ENCODE measurements at places on chromosomes 1 and 21. TPM values are rescaled to one million over a fixed set of nuclear protein-coding genes. Genes with fewer than 3 reads are reported as not detected.

NBPF4 gene
- total RNA-seq = 0.16 TPM

C4BPA gene
- total RNA-seq = not detected

RLF gene
- total RNA-seq = 101 TPM

KRTAP19-3 gene
- not detected for total RNA-seq

UTS2 gene
- total RNA-seq = not detected

RGS4 gene
- 1.9 TPM for total RNA-seq

ECM1 gene
- 0.94 TPM for total RNA-seq

PDE9A gene
- 16.7 TPM for total RNA-seq

KCNK2 gene
- 91.9 TPM for total RNA-seq

SLAMF8 gene
- not detected for total RNA-seq

LCE1D gene
- not detected for total RNA-seq

GRCh38 chr1:18681423-18681835, 50.8 kb downstream of the PAX7 start:
- DNase-seq = no peak

GRCh38 chr1:234912548-234913277, 215.9 kb downstream of the TOMM20 start:
- no peak for DNase-seq

DNA sequence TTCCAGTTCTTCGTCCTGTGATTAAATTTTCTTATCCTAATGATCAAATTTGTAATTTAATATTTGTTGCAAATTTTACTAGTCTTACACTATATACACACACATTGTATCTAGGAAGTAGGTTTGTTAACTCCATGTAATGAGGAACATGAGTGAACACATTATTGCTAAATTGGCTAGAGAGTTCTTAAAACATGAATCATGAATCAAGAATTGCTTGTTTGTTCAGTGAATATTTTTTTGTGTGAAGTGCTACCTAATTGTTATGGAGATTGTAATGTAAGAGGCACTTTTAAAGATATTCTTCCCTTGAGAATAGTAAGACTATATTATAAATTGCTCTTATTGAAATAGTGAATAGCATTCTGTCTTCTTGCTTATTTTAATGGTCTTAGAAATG, 4.6 kb downstream of the GPSM2 start:
- DNase-seq = no peak

- DNase-seq = no peak
Measured at GRCh38 chr1:244437086-244437468, 14.6 kb downstream of the ADSS2 start.

- no peak for DNase-seq
Measured at GRCh38 chr1:213268221-213268620, 217.2 kb downstream of the RPS6KC1 start.

GRCh38 chr1:212701910-212702309, 2.3 kb upstream of the BATF3 start:
- no peak for DNase-seq

GRCh38 chr1:173431304-173432045, 45.7 kb upstream of the PRDX6 start:
- peak; percentile 70 for DNase-seq

- no peak for DNase-seq
Measured at GRCh38 chr1:47231301-47232186, 481 bp downstream of the TAL1 start.

DNA sequence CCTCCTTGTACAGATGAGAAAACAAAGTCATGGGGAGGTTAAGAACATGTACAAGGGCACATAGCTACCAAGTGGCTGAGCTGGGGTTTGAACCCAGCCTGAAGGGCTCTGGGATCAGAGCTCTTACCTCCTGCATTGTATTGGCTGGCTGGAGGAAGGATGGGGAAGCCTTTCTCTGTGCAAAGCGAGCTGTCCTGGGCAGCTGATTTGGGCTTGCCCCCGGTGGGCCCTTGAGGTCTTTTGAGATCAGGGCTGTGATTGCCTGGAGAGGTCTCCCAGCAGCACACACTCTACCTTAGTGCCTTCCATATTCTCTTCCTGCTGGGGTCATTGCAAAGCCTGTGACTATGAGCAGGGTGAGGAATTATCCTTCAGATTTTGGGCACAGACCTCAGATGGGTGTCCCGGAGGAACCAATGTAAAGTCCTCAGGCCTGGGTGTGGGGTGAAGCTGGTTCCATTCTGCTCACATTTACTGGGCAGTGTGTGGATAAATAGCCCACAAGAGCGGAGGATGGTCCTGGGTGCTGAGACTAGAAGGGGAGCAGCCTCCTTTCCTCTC, 53.3 kb upstream of the EPS8L3 start:
- DNase-seq = no peak

DNA sequence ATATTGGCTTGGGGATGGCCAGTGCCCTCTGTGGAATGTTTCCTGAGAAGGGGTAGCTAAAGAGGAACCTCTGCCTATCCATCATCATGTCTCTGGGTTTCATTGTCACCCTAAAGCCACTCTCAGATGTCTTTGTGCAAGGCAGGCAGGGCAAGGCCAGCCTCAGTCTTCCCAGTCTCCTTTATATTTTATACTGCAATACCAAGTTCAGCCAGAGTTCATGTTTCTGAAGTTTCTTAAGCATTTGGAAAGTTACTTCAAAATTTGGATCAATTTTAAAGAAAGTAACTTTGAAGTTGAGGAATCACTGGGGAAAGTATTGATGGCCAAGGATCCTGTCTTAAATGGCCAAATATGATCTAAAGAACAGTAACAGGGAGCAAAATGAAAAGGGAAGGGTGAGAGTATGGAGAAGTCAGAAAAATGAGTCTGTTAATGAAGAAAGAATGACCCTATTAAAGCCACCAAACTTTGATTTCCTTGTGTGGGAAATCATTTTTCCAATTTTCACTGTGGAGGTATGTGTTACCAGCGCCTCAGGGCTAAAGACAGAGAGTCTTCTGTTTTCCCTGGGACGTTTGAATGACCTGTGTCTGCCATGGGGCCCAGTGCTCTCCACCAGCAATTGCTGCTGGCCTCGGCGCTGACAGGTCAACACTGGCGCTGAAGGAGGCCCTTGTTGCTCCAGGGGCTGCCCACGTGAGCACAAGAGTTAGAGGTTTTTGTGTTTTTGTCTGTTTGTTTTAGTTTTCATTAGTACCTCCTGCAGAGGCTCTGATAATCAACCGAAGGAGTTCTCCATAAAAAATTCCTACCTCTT, 93.9 kb downstream of the ATP5PO start:
- DNase-seq = no peak

DNA sequence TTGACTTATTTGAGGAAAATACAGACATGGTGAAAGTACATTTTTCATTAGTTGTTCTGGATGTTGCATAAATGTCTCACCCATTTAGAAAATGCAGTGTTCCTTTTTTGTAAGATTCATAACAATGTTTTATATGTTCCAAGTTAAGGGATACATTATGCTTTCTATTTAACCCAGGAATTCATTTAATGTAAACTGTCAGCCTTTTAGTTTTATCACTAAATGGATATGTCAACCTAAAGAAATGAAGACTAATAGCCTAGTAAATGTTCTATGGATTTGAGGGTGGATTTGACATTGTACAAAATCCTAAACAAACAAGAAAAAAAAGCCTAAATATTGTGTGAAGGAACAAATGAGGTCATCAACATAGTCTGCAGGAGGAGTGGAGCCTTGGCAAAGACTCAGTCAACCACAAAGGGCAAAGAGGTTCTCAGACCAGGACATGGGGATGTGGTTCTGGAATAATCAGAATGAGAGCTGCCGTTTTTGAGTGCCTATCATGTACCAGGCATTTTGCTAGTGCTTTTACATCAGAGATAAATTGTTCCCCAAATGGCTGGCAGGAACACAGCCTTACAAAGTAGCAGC, 8.8 kb upstream of the INSL5 start:
- no peak for DNase-seq

DNA sequence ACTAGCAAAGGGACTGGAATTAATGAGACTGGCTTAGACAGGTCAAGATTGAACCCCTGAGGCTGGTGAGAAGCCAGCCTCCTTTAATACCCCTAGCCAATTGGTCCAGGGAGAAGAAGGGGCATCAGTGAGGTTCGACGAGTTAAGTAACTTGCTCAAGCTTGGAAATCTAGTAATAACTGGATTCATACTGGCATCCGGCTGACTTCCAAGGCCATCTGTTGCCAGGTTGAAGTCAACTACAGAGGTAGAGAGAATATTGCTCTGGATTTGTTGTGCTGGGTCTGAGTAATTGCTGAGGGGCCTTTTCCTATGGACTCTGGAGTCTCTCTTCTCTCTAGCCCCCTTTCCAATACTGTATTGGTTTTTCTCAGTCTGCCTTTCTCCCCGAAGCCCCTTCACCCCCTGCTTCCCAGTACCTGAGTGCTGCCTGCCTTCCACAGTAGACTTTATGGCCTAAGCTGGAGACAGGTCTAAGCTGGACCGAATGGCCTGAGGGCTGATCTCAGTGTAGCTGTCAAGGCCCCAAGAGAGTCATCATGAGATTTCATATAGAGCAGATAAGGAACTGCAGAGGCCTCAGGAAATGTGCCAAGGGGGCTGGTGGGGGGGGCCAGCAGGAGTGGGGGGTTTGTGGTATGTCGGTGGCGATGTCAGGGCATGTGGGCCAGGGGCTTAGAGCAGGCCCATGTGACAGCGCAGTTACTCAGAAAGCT, 42.4 kb upstream of the IL19 start:
- DNase-seq = no peak

DNA sequence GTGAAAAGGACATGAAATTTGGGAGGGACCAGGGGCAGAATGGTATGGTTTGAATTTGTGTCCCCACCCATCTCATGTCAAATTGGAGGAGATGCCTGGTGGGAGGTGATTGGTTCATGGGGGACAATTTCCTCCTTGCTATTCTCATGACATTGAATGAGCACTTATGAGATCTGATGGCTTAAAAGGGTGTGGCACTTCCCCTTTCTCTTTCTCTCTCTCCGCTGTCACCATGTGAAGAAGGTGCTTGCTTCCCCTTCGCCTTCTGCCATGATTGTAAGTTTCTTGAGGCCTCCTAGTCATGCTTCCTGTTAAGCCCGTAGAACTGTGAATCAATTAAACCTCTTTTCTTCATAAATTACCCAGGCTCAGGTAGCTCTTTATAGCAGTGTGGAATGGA, 7.6 kb upstream of the GBP4 start:
- no peak for DNase-seq

DNA sequence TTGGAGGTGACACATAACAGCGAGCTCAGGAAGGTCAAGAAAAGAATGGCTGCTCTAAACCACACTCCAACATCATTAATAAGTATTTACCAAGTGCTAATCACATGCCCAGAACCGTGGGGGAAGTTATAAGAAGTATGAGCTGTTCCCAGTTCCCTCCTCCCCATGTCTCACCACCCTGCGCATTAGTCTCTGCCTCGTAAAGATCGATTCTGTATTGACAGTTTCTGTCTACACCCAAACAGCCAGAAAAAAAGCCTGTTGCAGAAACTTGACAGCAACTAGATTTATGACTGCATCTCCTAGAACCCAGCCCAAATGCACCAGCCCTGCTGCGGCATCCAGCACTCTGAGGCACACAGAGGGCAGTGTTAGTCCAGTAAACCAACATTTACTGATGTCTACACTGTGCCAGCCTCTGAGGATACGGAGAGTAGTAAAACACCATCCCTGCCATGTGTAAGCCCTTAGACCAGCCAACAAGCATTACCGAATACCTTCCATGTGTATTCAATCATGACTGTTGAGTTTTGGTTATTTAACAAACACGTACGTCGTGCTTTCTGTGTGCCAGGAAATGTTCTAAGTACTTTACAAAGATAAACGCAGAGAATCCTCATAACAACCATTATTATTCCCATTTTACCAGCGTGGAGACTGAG, 63.6 kb upstream of the ZBTB40 start:
- no peak for DNase-seq

DNA sequence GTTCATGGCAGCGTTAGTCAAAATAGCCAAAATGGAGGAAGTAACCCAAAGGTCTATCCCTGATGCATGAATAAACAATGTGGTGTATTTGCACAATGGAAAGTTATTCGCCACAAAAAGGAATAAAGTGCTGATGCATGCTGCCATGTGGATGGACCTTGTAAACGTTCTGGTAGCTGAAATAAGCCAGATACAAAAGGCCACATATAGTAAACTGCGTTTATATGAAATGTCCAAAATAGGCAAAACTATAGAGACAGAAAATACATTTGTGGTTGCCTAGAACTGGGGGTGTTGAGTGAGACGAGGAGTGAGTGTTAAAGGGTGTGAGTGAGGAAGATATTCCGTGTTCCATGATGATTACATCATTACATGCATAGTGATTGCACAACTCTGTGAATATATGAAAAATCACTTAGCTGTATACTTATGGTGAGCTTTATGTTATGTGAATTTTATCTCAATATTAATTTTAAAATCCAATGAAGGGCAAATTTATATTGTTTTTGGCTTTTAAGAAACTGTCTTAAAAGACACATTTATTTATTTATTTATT, 321.3 kb downstream of the KIF26B start:
- no peak for DNase-seq

DNA sequence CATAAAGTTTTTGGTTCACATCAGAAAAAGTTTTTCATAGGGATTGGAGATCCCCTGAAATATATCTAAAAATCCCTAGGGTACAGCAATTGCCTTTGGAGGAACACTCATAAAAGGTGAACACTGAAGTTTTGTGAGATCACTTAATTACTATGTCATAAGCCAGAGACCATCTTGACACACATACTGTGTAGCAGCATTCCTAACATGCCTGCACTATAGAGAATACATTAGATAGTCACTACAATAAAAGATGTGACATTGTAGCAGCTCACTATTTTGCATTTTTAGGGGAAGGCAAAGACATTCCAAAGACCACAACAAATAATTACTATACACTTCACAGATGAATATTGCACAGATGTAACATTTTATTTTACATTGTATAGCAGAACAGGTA, 779.9 kb downstream of the KCNT2 start:
- no peak for DNase-seq

Measured in occipital lobe (tissue), 3 donors.